RWPE2 (cell line): ENCODE measurements at places on chromosomes 2 and 18.

GRCh38 chr18:60499675-60500074 is 127.1 kb upstream of the MC4R start:
- DNase-seq: no peak

DNA sequence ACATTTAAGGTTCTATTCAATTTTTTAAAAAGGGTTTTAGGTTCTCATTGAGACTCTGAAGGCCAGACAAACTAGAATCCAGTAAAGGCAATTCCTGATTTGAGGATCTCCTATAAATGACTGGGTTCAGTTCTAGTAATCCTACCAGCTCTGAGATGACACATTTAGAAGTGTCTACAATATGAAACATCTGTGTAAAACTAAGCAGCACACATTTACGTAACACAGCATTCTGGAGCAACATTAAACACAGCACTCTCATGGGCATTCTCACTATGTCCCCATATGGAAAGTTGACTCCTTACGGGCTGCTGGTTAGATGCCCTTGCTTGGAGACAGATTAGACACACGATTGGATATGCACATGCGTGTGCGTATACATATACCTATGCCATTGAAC is 114.4 kb downstream of the ZNF385B start:
- no peak for DNase-seq

GRCh38 chr18:50578030-50578429 is 18.1 kb downstream of the MAPK4 start:
- DNase-seq: no peak

GRCh38 chr2:25714740-25715139 is 41.4 kb upstream of the DTNB start:
- DNase-seq: no peak

DNA sequence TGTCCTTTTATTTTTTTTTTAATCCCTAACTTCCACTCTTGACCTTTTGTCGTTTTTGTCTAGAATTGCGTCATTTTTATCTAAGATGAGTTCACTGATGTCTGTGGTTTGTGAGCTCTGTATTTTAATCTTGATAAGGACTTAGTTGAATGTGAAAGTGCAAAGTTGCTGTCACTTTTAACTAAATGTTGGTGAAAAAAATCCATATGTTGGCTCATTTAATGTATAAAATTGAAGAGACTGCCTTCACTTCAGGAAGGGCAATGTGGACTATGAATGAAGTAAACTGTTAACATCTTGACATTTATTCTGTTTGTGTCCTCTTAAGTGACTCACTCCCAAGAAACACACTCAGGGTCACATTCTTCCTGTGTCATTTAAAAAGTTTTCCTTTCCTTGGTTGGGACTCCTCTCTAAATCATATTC is 256.6 kb upstream of the RASGRP3 start:
- no peak for DNase-seq

- DNase-seq: no peak
Observed at GRCh38 chr2:177093371-177093770, 119.2 kb upstream of the HNRNPA3 start.
